ENCODE measurements at places on chromosomes 7 and 10.

- DNase-seq = no peak
Observed at GRCh38 chr10:30770229-30770628, 140.7 kb upstream of the LYZL2 start.

DNA sequence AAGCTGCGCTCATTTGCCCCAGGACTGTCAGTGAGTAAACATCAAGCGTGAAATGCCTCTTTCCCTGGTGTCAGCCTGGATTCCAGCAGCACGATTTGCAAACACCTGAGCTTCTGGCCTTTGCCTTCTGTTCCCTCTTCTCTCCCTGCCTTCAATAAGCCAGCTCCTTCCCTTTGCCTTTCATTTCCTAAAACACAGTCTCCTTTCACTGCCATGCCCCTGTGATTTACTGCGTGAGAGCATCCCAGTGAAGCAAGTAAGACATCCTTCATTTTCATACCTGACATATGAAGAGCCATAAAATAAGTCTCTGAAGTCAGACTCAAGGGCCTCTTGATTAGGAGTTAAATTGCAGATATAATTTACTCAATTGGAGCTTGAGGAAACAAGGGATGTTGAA, 681.8 kb downstream of the TYW1 start:
- no peak for DNase-seq

DNA sequence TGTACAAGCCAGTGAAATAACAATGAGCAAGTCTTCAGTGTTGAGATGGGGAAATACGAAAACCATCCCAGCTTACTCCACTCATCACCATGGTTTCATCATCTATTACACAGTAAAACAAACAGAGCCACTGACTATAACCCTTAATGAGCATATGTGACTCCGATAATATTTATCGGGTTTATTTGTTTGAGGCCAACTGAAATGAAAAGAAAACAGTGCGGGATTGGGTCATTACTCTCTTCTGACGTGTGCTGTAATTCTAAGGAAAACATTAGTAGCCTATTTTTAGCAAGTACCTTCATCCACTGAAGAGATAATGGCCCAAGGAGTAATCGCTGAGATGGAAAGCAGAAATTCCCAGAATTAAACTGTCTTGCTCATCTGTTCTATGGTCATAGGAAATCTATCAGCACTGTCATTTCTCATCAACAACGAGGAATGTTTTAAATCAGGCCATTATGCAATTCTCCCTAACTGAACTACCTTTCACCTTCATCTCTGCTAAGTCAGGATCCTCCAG, 716.5 kb downstream of the INHBA start:
- no peak for DNase-seq

GRCh38 chr7:48052748-48053147, 17.4 kb downstream of the C7orf57 start:
- no peak for DNase-seq

DNA sequence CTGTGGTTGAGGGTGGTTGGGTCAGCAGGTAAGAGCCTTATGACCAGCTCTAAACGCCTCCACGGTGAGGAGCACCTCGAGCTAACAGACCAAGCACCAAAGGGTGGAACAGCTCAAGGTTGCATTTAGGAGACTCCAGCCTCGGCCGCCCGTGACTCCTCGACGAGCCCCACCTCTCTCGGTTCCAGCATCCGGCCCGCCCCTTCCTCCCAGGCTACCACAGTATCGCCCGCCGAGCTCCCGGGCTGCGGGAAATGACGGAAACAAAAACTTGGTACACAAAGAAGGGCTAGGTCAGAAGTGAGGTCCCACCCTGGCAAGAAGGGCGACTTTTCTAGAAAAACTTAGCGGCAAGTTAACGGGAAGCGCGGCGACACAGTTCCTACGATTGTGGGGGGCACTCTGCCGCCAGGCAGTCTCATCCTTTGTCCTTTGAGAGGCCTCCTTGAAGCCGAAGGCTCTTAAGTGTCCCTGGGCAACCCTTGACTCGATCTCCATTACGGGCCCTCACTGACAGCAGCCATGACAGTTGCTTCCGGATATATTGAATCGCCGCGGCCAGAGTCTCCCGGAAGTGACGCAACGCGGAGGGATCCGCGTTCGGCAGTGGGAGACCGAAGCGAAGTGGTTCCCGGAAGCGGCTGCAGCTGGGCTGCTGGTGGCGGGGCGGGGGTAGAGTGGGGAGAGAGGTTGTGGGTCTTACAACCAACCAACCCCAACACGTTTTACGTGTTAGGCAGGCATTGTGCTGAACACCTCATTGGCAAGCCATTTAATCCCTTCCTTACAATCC, 40.2 kb upstream of the ZNF518A start:
- peak; percentile 78 for DNase-seq

DNA sequence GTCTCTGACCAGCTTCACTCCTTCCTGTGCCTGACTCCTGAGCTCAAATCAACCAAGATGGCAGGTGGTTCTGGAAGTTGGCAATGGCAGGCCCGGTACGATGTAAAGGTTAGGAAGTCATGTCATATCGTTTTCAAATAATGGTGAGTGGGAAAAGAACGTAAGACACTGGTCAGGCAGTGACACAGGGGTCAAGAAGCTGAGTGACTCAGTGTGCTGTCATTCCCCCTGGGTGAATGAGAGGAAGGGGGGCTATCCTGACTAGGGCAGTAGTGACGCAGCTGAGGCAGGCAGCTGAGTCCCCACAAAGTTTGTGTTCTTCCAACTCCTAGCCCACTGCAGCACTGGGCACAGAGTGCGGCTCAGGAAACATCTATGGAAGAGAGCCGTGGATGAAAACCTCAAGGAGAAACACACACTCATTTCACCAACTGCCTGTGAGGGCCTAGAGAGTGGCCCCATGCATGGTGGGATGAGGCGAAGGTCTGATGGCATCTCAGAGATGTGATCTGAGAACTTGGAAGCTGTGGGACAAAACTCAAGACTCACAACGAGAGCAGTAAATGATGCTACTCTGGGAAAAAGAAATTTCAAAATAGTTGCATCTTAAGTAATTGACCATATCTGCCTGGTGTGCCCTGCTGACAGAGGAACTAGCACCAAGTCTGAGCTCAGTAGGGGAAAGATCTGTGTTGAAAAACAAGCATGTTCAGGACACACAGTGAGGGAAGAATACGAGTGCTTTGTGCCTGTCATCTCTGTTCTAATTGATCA, 23.2 kb downstream of the CREB3L2 start:
- DNase-seq = no peak
